ENCODE measurements at places on chromosomes 1 and 21.

DNA sequence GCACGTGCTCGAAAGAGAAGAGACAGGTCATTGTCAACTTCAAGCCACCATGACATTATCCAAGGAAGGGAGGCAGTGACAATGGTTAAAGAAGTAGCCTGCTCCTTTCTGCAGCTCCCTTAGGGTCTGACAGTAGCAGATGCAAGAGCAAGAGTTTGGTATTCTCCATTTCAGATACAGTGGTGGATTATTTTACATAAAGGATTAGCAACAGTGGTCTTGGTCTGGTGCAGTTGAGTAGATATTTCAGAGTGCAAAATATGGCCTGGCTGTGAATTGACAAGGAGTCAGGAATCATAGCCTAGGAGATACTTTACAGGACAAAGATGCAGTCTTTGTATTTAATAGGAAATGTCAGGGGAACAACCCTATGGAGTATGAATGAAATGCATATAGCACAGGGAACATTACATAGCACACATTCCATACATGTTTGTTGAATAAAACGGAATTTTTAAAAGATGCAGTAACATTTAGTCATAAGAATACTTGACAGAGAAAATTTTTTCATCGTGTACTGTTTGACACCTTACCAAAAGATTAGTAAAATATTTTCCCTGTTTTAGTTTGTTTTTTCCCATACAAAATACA is 41.8 kb downstream of the CHRM3 start:
- no peak for DNase-seq

GRCh38 chr1:54153535-54154439 is 987 bp upstream of the CDCP2 start:
- no peak for DNase-seq

DNA sequence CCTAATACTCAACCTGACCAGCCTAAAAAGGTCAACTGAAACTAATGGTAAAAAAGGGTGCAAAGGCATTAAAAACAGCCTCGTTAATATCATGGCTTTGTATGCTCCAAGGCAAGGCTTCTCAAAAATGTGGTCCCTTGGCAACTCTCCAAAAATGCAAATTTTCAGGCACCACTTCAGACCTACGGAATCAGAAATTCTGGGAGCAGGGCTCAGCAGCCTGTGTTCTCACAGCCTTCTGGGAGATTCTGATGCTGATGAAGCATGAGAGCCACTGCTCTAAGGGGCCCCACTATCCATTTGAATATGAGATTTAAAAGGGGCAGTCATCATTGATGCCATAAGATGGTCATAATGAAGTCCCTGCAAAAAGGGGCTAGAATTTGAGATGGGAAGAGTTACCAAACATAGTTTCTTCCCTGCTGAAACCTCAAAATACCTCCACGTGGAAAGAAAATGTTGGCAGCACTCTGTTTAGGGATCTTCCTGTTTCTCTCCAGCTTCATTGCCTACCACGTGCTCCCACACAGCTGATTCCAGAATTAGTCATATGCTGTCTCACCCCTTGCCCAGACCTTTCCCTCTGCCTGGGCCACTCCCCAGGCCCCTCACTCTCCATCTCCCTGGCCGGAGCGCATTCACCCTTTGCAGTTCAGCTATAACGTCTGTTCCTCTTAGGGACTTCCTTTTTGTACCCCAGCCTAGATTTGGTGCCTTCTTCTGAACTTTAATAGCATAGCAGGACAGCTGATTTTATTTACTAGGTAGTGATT is 46.7 kb downstream of the PHC2 start:
- no peak for DNase-seq

DNA sequence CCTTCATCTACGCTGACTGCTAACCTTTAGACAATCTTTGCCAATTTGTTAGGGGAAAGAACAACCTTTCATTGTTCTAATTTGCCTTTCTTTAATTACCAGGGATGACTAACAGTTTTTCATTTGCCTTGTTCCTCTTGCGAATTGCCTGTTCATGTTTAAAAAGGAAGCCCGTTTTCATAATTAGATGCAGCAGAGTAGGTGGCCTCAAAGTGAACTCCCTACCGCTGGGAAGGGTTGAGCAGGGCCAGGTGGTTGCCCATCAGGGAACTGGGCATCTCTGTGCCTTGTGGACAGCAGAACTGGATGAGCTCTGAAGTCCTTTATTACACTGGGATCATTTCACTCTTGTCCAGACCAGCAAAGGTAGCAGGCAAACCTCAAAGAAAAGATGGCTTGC is 59.0 kb downstream of the HIVEP3 start:
- no peak for DNase-seq

DNA sequence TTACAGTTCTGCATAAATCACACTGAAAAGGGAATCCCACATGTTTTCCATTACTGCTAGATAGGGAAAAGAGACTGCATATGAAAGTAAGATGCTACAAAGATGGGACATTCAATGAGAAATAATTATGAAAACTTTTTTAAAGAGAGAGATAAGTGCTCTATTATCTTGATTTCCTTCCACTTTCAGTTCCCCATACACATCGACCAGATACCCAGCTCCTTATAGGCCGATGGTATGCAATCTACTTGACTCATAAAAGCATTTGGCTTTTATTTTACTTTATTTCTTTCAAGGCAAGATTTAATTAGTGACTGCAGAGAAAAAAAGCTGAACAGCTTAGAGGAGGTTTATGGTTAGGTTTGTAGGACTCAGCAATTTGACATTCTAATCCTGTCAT is 13.1 kb downstream of the BRINP2 start:
- no peak for DNase-seq

DNA sequence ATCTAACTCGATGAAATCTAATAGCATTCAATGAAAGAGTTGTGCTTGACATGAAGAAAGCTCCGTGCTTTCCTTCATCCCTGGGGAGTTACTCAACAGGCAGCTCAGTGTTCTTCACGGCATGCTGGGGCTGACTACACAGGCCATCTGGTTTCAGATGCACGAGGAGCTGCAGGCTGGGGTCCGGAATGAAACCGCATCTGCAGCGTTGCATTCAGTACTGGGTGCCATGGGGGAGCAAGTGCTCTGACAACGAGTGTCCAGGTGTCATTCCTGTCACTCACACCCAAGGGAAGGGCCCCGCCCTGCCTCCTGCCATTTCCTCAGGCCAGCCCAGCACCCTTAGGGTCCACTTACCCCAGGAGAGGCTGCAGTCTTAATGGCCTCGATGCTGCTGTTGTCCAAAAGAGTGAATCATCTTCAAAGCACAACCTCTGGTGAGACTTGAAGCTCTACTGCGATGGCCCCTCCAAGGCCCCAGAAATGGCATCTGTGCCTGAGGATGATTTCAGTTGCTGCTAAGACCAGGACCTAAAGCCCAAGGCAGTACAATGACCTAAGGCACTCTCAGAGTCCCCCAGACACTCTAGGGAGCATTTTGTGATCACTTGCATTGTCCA is 61.4 kb downstream of the STUM start:
- no peak for DNase-seq

- DNase-seq: no peak
Measured at GRCh38 chr1:18948048-18948912, 8.2 kb downstream of the IFFO2 start.

DNA sequence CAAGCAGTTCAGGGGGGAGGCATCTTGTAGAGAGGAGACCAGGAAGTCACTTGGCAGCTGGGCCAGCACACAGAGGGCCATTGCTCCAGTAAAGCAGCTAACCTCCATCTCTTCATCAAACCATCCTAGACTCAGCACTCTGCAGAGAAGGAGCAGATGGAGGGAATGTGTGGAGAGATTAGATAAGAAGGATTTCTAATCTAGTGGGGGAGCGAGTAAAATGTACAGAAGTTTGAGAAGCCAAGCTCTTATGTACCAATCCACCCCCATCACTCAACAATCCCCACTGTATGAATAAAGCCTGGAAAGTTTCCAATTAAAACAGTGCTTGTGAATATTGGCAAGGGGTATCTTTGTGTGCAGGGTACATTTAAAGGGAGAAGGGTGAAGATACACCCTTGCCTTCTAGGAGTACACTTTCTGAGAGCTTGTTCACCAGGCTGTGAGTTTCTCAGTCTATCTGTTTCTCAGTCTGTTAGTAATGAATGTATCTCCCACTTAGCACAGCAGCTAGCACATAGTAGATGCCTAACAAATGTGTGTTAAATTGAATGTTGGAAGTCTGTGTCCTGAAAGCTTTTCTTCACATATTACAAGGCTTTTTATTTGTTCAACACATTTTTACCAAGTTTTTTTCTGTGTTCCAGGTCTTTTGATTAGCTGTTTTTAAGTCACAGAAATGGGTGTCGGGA is 142.7 kb upstream of the UBE2U start:
- no peak for DNase-seq

GRCh38 chr21:42361286-42361685 is 5.0 kb downstream of the TFF1 start:
- DNase-seq: no peak

- DNase-seq: no peak
Measured at GRCh38 chr1:26696119-26696653, 371 bp downstream of the ARID1A start.

Data from stimulated activated CD8-positive, alpha-beta memory T cell treated with anti-CD3 and anti-CD28 coated beads, Interleukin-7, amount 100 ng/mL, for 24 hours (primary cell).